NCI-H526 treated with DMSO at 0.1 percent for 48 hours (cell line): ENCODE measurements at places on chromosomes 3 and 15.

DNA sequence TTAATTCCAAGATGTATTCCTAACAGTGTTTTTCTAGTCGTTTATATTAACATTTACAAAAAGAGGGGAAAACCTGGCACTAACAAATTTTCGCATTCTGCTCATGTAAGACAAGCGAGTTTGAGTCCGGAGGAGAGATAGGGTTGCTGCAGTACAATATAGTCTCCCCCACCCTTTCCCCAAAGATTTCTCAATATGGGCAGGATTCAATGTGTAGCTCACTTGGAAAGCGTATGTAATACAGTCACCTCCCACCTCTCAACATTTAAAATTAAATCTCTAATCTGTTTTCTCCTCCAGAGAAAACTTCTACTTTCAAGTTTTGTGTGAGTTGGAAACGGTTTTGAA lies 57.9 kb downstream of the CMSS1 start:
- DNase-seq: peak; percentile 20

GRCh38 chr3:177281292-177282118 lies 84.2 kb upstream of the TBL1XR1 start:
- no peak for DNase-seq

DNA sequence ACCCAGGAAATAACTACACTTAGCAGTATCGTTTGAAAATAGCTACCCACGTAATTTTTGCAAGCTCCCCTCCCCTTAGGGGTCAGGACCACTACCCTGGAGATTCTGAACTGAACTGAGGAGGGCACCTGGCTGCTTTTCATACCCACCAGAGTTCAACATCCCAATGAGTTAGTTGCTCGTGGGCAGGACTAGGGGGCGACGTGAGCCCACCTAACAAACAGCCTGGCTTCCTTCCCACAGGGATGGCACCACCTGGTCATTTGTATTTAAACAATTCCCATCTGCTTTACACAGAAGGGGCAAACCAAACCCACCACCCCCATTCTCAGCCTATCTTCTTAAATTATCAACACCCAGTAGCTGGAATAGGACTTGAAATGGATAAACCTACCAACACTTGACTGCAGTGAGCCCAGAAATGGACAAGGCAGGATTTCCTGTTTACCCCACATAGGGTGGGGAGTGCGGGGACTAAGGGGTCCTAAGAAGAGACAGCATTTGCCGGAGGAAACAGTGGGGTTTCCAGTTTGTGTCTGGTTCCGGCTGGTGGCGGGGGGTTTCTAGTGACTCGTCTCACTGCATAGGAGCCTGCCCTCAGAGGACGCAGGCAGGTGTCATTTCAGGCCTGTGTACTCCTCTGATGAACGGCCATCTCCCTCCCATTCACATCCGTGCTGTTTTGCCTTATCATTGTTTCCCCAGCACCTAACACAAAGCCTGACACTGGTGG lies 11.6 kb upstream of the VGLL4 start:
- peak; percentile 9 for DNase-seq

DNA sequence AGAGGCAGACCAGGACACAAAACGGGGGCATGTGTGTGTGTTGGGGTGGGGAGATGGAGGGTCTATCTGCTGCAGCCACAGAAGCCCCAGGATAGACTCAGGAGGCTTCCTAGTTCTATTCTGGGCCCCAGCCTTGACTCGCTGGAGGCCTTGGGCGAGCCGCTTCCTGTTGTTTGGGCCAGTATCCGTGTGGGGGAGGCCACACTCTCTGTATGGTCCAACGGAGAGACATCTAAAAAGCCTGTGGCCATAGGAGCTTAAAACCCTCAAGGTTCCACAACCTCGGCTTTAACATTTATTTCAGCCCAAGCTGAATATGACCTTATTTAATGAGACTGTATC lies 32.8 kb downstream of the POC1A start:
- no peak for DNase-seq

- DNase-seq: no peak
These were observed 22.3 kb upstream of the SLMAP start for GRCh38 chr3:57733790-57734189.

GRCh38 chr3:106425916-106426315 lies 557.1 kb upstream of the CBLB start:
- no peak for DNase-seq

DNA sequence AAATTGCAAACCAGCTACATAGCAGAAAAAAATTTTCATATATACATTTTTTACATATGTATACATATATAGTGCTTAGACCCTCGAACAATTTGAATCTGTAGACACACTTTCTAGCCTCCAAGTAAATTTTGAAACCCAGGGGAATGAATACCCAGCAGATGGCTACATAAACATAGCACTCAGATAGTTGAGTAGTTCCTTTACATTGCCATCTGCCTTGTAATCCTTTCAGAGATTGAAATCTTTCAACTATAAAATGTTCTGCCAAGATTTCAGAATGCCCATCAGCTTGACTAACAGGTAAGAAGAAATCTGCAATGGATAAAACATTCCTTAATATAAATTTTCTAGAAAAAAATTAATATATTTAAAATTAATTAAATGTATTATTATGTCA lies 1333.5 kb upstream of the CADM2 start:
- DNase-seq: peak; percentile 19
